ENCODE measurements at places on chromosomes 5 and 9.

- no peak for DNase-seq
Measured at GRCh38 chr9:91207397-91207728, 154.4 kb downstream of the AUH start.

- DNase-seq: no peak
Measured at GRCh38 chr5:135353952-135354721, 44.9 kb downstream of the MACROH2A1 start.

GRCh38 chr5:172509405-172509781 lies 55.1 kb upstream of the SH3PXD2B start:
- DNase-seq: no peak

- DNase-seq: no peak
Measured at GRCh38 chr5:4659851-4660250, 480.3 kb upstream of the ADAMTS16 start.

GRCh38 chr9:113781896-113782295 lies 94.2 kb upstream of the ZNF618 start:
- no peak for DNase-seq

Data from stimulated activated CD4-positive, alpha-beta T cell treated with anti-CD3 and anti-CD28 coated beads, Interleukin-2, amount 100 ng/mL, for 24 hours (primary cell).